ENCODE measurements at places on chromosomes 3 and 15. TPM values are rescaled to one million over a fixed set of nuclear protein-coding genes. Genes with fewer than 3 reads are reported as not detected.

The PLAAT1 gene
- total RNA-seq: not detected

The KLHDC8B gene
- 1.3 TPM for total RNA-seq

The ERC2 gene
- total RNA-seq: not detected

The GOLGA6D gene
- 0.12 TPM for total RNA-seq

The TMEM108 gene
- total RNA-seq: not detected

The MCTP2 gene
- total RNA-seq: 67.2 TPM

The TRA2B gene
- total RNA-seq: 256 TPM

The HTR3E gene
- not detected for total RNA-seq

The TRPM1 gene
- 0.06 TPM for total RNA-seq

The CSPG4 gene
- not detected for total RNA-seq

The CCDC54 gene
- total RNA-seq: not detected

The FBXL22 gene
- 0.85 TPM for total RNA-seq

The GABRR3 gene
- not detected for total RNA-seq

The SMAD6 gene
- 0.14 TPM for total RNA-seq

The UBR1 gene
- total RNA-seq: 34.9 TPM

The TRH gene
- not detected for total RNA-seq

The FANCD2OS gene
- total RNA-seq: not detected

The CCR5 gene
- 99.8 TPM for total RNA-seq

The ITIH3 gene
- total RNA-seq: not detected

The C3orf52 gene
- 2.4 TPM for total RNA-seq

The SPG11 gene
- total RNA-seq: 95.8 TPM

The GBE1 gene
- 18.0 TPM for total RNA-seq

The BMF gene
- total RNA-seq: 3.6 TPM

The ABHD6 gene
- total RNA-seq: 7.3 TPM

The GRAMD2A gene
- not detected for total RNA-seq

The HES1 gene
- 0.28 TPM for total RNA-seq

The CX3CR1 gene
- total RNA-seq: 3.7 TPM

The RPL22L1 gene
- 149 TPM for total RNA-seq

All from activated CD8-positive, alpha-beta memory T cell treated with anti-CD3 and anti-CD28 coated beads, Interleukin-2, amount 10 ng/mL, durations not matched to agents 7 days and 5 days (primary cell).